Aorta (tissue), 5 donors: ENCODE measurements at places on chromosomes 7 and 10. TPM values are rescaled to one million over a fixed set of nuclear protein-coding genes. Genes with fewer than 3 reads are reported as not detected.

GRCh38 chr7:74569501-74570075 is 87.9 kb upstream of the GTF2I start:
- no peak for DNase-seq
- H3K4me3 ChIP-seq, result no peak overlapping the region
- no peaks in the 10 kb centered on the region for H3K4me1 ChIP-seq
- no peaks in the 10 kb centered on the region for H3K36me3 ChIP-seq

- H3K4me3 ChIP-seq, result no peak overlapping the region
- peak; percentile 70 for DNase-seq
- H3K27me3 ChIP-seq, result no peaks in the 10 kb centered on the region
- no peak overlapping the region for H3K27ac ChIP-seq
- no peaks in the 10 kb centered on the region for H3K36me3 ChIP-seq
Observed at GRCh38 chr10:79022565-79023230, 46.1 kb upstream of the ZMIZ1 start.

GRCh38 chr10:93266858-93267257 is 193.2 kb downstream of the CYP26A1 start:
- no peaks in the 10 kb centered on the region for H3K36me3 ChIP-seq
- no peak for DNase-seq
- H3K27me3 ChIP-seq, result no peaks in the 10 kb centered on the region
- no peak overlapping the region for H3K4me3 ChIP-seq
- no peak overlapping the region for H3K27ac ChIP-seq

ITIH2 gene
- 0.48 TPM for total RNA-seq

POU6F2 gene
- 1.9 TPM for total RNA-seq
